Erythroblast (primary cell): ENCODE measurements at places on chromosomes 2 and 18.

GRCh38 chr2:33205693-33206434 is 259.1 kb downstream of the LTBP1 start:
- no peak for DNase-seq

DNA sequence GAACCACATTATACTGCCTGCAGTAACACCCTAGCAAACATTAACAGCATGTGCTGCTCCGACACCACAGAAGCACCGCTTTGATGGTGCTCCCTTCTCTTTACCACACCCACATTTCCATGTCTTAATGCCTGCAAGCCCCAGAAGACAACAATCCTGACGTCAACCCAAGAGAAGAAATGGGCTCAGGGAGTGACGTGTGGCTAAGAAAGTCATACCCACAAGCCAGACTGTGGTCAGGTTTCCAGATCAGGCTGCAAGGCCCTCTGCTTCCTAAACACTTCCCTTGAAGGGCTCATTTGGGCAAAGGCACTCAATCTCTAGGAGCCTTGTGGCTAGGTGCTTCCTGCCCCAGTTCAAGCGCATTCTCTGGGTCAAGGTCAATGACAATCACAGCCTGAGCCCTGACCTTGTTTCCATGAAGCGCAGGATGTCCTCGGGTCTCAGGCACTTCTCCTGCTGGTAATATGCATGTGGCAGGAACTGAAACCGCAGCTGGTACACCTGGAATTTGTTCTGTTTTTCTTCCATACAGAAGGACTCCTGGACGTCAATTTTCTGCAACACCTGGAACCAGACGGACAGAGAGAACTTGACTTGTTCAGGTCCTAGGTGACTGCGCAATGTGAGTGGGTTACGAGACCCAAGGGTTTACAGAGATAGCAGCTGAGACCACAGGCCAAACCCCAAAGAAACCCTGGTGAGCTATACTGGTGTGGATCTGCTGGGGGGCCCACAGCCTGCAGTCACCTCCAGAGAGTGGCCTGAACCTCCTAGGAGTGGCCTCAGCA is 67.2 kb downstream of the POLR1A start:
- peak; percentile 18 for DNase-seq

DNA sequence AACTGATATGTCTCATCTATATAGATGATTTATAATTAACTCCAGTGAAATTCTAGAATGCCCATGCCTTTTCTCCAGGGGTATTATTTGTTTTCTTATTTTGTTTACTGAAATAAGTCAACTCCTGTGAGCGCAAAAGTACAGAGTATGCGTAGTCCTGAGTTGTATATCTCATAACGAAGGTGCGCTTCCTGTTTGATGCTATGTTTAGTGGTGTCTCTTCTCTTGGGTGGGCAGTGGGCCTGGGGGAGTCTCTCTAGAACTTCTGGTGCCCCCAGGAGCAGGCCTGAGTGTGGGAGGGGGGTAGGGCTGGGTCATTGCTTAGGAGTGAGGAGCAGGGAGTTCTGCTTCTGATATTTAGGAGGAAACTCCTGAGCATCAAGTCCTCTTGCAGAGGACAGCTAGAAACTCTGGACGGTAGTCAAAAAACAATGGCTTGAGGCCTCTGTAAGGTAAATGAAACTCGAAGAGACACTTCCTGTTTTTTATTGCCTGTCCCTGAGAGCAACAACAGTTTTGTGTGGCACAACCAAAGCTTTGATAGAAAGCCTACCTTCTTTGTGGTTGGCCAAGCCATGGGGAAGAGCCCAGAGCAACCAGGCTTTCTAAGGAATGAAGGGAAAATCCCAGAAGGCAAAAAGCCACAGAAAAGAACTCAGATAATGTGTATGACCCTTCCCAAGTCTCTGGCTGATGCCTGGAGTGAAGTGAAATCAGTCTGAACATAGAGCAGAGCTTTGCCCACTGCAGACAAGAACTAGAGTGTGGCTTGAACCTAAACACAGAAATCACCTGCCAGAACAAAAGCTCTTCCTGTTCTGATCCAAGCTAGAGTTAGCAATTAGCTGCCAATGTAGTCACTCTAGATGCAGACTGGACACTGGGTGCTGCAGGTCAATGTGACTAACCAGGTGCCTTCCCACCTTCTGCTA is 8.5 kb upstream of the SP140L start:
- DNase-seq, result no peak

DNA sequence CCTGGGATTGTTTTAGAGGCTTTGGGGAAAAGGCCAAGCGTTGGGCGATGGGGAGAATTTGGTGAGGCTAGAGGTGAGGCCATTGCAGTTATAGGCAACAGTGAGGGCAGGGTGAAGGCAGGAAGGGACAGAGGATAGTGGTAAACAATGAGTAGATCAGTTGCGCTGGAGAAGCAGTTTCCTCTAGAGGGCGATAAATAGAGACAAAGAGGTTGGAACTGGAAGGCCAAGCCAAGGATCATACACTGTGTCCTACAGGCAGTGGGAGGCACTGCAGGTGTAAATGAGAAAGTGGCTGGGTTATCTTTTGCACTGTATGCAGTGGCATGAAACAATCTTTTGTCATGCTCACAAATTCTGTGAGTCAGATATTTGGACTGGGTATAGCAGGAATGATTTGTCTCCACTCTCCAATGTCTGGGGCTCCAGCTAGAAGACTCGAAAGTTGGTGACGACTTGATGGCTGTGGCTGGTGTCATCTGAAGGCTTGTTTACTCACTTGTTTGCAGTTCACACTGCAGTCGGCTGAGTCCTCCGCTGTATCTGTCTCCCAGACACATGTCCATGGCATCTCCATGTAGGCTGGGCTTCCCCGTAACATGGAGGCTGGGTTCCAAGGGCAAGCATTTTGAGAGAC is 82.1 kb downstream of the TNP1 start:
- DNase-seq, result peak; percentile 86

DNA sequence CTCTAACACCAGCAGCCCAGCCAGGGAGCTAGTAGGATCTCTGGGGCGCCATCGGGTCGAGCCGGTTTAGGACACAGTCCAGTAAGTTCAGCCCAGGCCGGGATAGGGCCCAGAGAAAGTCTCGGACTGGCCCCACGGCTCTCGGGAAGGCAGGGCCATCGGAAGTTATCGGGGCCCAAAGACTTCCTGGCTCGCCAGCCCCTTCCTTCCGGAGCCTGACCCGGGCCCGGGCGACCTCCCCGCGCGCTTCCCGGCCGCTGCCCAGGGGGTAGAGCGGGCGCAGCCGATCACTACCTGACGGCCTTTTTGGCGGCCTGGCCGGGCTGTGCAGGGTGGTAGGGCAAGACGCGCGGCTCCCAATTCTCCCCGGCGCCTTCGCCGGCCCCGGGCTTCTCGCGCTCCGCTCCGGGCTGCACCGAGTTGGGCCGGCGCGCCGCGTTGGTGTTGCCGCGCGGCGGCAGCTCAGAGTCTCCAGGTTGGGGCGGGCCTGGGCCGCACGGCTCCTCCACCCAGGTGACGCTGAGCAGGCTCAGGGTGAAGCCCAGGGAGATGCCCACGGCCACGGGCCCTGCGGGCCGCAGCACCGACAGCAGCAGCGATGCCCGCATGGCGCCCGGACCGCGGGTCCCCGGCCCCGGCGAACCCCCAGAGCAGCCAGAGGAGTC is 546 bp downstream of the CHPF start:
- peak; percentile 54 for DNase-seq

GRCh38 chr2:120348134-120348736 is 2.3 kb downstream of the INHBB start:
- no peak for DNase-seq

- no peak for DNase-seq
Measured at GRCh38 chr2:21306235-21306634, 182.5 kb downstream of the TDRD15 start.

GRCh38 chr2:236981701-236982485 is 103.8 kb upstream of the COPS8 start:
- DNase-seq, result no peak

DNA sequence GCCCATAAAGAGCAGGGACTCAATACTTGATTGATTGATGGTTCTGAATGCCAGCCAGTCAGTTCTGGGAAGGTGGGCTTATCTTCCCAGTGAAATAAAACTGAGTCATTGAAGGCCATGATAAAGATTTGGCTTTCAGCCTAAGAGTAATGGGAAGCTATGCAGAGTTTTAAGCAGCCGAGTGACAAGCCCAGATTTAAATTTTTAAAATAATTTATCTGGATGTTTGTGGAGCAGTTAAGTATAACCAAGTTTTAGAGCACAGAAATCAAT is 122.8 kb downstream of the RAPGEF4 start:
- DNase-seq, result no peak

DNA sequence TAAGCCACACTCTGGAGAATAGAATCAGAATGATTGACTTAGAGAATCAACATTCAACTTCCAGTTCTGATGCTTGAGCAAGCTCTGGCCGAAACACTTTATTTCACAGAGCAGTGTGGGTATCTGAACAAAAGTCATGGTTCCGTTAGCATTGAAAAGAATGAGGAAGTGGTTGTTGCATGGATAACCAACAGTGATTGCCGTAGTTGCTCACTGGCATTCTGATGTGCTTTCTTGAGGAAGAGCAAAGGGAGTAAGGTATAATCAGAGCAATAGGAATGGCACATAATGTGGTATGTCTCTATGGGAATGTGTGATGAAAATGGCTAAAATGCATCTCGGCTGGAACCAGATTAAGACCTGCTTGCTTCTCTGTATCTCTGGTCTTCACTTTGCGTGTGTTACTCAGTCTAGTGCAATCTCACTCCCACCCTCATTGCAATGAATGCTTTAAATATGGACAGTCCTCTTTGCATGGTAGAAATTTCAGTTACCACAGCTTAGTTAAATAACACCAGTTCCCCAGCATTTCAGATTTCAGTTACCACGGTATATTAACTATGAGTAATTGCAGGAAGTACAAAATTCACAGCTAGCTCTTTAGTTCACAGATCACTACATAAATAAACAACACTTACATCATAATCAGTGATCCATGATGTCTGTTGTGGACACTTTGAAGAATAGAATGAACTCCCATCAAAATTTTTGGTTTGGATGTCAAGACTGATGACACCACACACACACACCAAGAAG is 7.8 kb upstream of the RAB12 start:
- peak; percentile 34 for DNase-seq

DNA sequence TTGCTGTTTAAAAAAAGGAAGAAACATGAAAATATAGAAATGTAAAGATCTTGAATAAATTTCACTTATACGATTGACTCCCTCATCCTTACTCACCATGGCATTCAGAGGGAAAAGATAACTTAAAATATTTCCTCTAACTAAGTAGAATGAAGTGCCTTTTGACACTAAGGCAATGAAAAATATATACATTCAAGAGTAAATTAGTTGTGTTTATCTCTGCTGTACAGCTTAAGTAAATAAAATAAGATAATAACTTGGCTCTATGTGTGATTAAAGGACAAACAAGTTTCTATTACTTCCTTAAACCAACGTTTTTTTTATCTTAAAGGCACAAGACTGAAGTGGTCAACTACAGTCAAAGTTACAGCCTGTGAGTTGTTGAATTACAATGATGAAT is 142.3 kb upstream of the LRRTM4 start:
- DNase-seq, result no peak

- peak; percentile 93 for DNase-seq
Measured at GRCh38 chr2:169839954-169840746, 12.9 kb downstream of the UBR3 start.

DNA sequence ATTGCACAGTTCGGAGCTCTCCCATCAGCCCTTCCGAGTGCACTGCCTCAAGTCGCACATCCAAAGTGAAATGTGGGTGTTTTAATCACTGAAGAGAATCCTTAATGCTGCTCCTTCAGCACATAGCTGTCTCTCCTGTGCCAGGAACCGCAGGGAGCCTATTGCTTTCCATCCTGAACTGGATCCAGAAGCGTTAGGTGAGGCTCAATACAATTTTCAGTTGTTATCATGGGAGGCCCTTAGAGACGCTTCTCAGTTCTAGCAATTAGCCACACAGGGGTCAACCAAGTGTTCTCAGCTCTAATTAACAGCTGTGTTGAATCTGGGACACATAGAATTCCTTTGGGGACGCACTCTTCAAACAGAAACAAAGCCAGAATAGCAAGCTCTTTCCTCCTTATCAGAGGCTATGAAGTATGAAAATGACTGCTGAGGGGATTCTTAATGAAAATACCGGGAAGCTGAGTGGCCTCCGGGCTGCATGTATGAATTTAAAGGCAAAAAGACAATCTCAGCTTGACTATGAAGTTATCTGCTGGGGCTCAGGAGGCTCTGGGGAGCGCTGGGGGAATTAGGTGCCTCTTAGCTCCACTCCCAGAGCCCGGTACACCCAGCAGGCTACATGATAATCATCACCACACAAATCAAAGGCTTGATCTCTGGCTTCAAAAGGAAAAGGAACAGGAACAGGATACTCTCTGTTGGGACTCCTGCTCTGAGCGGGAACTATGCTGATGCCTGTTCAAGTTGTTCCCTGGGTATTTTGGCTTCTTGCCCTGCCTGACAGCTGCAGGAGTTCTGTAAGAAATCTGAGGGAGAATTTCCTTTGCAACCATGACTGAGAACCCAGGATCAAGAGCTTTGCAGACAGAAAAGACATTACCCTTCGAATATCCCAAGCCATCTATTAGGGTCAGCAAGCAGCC is 55.4 kb upstream of the NCOA1 start:
- no peak for DNase-seq

- no peak for DNase-seq
Measured at GRCh38 chr2:80135001-80135400, 169.6 kb downstream of the LRRTM1 start.

GRCh38 chr2:62824388-62824787 is 118.9 kb downstream of the EHBP1 start:
- no peak for DNase-seq

- DNase-seq, result peak; percentile 5
Measured at GRCh38 chr2:208358758-208359631, 47.6 kb upstream of the PTH2R start.

DNA sequence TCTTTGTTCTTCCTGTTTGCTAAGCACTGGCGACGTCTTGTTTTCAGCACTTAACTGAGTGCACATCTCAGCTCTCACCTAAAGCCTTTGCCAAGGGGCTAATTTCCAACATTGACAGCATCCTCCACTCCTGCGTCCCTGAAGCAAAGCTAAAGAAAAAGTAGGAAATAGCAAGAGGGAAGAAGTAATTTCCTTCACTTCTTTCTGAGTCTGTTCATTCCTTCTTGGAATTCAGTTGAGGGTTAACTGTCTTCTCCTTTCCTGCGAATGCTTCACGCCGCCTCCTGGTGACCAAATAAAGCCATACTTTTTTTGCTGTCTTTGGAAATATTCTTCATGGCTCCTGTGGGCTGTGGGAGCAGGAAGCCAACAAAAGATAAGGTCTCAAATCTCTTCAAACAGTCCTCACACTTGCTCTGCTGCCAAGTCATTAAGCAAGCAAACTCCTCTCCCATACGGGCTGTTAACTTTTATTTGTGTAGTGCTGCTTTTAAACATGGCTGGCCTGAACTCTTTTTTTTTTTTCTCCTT is 100.9 kb downstream of the DPP10 start:
- peak; percentile 5 for DNase-seq

DNA sequence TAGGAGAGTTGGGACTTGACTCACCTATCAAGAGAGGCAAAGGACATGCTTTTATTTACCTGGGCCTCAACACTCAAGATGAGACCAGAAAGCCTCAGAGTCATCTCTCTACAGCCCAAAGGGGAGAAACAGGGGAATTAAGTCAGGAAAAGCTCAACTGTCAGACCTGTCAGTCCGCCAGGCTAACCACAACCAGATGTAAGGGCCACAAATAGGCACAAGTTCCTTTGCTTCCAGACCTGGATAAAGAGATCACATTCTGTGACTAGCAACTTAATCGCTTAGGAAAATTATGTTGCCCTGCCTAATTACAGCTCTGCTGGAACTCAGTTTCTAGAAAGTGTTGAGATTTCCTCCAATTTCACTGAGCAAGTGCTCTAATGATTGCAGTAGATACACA is 67.9 kb downstream of the ANKRD44 start:
- DNase-seq, result no peak

- peak; percentile 62 for DNase-seq
Measured at GRCh38 chr18:74290794-74291471, 830 bp downstream of the CYB5A start.
